ENCODE measurements at places on chromosomes 1 and 21.
A peak's percentile ranks its signal among the peaks of the same experiment; 100 is the strongest.

- no peak for DNase-seq
These were observed 332.1 kb downstream of the KIF26B start for GRCh38 chr1:245486775-245487470.

- no peak for DNase-seq
These were observed 3.7 kb downstream of the RSPO1 start for GRCh38 chr1:37631036-37631435.

GRCh38 chr1:2611031-2611501 lies 21.8 kb downstream of the MMEL1 start:
- no peak for DNase-seq

GRCh38 chr1:78440381-78440793 lies 50.4 kb upstream of the PTGFR start:
- DNase-seq: no peak

- no peak for DNase-seq
These were observed 116.2 kb downstream of the EIF4G3 start for GRCh38 chr1:21060523-21060922.

- DNase-seq: no peak
These were observed 74.2 kb upstream of the CXADR start for GRCh38 chr21:17438635-17439034.

DNA sequence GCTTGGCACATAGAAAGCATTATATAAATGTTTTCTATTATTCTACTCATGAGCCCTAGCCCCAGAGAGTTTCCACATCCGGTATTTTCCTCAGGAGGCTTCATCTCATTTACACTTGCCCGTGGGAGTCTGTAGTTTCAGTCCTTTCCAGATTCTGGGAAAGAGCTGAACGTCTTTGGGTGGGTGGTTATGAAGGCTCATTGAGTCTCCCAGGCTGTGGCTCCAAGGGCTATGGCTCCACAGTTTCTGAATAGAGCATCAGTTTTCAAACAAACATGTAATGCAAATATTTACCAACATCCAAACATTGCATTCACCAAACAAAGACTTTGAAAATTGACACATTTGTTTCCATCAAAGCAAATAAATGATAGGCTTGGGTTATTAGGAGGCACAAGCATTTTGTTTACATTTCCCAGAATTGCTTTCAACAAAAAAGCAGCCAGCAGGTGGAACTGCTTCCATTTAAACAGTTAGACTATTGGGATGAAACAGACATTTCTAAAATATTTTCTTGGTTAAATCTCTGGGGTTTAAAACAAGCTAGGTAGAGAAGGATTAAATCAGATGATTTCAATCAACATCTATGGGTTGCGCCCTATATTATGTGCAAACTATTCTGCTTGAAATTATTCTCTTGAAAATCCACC lies 1.3 kb upstream of the LEMD1 start:
- DNase-seq: no peak

GRCh38 chr1:56578963-56579875 lies at the start of gene PLPP3:
Gene PLPP3, minus strand, starts transcription at chr1:56579563. Its CDS starts 547 bp downstream, at chr1:56579016.
- peak; percentile 89 for DNase-seq

GRCh38 chr1:246782120-246782900 lies 58.1 kb downstream of the SCCPDH start:
- DNase-seq: peak; percentile 98

GRCh38 chr1:212034516-212035122 lies 738 bp downstream of the INTS7 start:
- peak; percentile 69 for DNase-seq

DNA sequence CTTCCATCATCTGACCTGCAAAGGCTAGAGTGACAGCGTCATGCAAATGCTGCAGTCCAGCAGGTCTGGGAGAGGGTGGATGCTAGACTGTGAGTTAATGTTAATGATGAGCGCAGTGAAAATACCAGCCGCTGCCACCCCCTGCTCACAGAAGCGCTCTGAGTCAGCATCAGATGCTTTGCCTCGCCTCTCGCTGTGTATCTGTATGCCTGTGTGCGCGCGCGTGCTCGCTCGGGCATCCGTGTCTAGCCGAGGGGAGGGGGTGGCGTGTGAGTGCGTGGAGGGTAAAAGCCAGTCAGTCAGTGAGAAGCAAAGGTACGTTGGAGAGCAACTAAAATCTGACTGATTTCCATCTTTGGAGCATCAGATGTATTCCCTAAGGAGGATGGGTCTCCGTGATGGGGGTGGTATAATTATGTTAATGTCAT lies 858.7 kb downstream of the USP25 start:
- DNase-seq: no peak

DNA sequence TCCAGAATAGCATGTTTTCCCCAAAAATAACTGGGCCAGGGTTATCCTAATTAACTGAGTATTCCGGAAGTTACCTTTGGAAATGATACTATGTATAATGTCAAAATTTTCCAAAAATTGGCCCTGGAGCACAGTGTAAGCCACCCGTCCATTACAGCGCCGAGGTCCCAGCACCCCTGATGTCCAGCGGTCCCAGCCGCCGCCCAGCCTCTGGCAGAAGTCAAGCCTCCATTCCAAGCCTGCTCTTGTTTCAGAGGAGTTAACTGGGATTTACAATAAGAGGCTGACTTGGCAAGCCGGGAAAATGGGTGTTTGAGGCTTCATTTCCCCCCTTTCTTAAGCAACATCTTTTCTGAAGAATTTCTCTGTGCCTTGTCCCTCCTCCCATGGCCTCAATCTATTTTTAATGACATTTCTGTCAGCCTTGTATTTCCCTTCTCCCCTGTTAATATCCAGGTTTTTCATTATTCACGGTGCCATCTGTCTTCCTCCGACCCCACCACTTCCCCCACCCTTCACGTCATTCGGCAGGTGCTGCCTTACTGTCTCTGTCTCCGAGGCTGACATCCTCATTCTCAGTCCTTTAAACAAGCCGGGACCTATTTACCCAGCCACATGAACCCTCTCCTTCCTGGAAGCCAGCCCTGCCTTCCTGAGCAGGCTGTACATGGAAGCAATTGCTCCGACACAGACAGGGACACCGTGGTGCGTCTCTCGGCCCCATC lies 490.9 kb downstream of the NPHP4 start:
- no peak for DNase-seq

GRCh38 chr1:47849591-47850261 lies 147.5 kb downstream of the TRABD2B start:
- no peak for DNase-seq

GRCh38 chr1:244319283-244320132 lies 132.2 kb downstream of the ADSS2 start:
- DNase-seq: peak; percentile 93

Measured in Kasumi-1 (cell line).